Erythroblast (primary cell): ENCODE measurements at places on chromosomes 7 and 10.

DNA sequence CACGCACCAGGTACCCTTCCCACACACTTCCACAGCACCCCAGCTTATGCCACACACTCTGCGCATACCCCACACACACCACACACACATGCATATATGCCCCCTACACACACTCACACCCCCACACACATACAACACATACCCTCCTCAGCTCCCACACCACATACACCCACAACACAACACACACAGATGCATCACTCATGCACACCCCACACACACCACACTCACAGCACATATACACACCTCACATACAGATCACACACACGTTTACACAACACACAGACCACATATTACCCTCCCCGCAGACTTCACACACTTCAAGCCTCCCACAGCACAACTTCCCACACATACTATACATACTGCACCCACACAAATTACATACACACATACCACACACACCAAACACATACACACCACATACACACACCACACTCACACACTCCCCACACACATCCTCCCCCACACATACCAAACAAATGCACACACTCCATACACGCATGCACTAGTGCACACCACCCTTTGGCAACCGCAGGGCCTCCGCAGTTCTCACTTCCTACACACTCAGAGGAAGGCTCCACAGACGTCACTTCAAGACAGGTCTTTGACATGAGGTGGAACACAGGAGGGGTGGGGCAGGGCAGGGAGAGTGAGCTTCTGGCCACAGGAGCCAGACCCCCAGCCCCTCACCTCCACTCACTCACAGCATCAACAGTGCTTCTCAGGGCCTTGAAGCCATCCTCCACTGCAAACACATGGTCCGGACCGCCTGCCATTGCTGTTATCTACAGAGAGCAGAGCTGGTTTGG is 18.5 kb upstream of the ANTXRL start:
- DNase-seq = no peak

- DNase-seq = no peak
Measured at GRCh38 chr10:71539442-71540118, 142.9 kb downstream of the CDH23 start.

DNA sequence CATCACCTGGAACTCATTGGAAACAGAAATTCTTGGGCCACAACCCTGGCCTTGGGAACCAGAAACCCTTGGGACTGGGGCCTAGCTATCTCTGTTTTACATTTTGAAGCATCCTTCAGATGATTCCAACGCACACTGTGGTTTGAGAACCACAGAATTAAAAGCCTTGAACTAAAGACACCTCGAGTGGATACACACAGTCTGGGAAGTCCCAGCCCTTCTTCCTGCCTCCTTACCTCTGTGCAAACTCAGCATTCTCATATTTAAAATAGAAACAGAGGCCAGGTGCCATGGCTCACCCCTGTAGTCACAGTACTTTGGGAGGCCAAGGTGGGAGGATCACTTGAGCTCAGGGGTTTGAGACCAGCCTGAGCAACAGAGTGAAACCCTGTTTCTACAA is 12.9 kb downstream of the NPFFR1 start:
- DNase-seq = no peak

DNA sequence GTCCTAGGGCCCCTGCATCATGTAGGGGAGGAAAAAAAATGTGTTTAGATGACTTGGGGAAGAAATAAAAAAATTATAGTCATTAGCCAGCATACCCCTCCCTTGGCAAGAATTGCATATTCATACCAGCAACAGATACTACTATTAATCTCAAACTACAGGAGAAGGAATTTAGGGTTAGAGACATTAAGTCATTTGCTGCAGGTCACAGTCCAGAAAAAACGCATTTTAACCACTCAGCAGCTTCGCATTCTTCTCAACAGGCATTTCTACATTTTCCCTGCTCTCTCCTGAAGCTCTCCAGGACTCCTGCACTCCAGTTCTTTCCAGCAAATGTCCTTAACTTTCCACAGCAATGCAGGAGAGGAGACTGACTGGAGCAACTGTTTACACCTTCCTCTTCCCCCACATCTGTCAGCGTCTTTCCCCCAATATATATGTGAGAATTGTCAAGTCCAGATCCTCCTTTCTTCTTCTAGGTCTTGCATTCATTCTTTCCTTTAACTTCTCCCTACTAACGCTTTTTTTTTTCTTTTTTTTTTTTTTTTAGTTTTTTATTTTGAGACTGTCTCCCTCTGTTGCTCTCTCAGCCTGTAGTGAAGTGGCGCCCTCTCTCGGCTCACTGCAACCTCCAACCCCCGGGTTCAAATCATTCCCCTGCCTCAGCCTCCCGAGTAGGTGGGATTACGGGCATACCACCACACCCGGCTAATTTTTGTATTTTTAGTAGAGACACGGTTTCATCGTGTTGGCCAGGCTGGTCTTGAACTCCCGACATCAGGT is 35.6 kb downstream of the PRPS1L1 start:
- peak; percentile 47 for DNase-seq

GRCh38 chr10:133405844-133406527 is 12.0 kb downstream of the MTG1 start:
- DNase-seq = no peak

DNA sequence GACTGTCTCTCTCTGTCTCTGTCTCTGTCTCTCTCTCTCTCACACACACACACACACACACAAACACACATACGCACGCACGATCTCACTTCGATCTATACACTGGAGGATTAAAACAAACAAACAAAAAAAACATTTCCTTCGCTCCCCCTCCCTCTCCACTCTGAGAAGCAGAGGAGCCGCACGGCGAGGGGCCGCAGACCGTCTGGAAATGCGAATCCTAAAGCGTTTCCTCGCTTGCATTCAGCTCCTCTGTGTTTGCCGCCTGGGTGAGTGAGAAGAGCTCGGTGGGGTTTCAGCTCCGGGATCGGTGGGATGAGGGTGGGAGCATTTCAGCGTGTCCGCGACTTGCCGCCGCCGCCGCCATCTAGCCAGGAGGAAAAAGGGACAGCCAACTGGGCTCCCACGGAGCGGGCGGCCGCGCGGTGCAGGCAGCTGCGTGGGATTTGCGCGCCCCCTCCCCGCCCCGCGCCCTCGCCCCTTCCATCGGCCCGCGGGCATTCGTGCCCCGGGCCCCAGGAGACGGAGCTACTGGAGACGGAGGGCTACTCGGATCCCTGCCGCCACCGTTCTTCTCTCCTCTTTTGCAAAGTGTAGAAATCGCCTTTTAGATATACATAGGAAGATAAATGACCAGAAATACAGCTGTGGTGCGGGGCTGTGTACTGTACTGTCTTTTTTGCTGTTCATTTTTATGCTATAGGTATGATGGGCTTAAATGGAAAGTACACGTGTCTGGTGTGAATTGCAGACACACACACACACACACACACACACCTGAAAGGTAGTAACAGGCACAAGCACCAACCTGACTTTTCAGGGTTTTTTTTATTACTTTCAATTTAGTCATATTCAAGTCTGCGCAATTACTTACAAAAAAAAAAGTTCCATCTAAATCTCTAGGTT is 581 bp downstream of the PTPRZ1 start:
- DNase-seq = no peak

GRCh38 chr7:113013761-113014449 is 72.7 kb downstream of the GPR85 start:
- no peak for DNase-seq
